ENCODE measurements at places on chromosomes 6 and 20.

- DNase-seq: peak; percentile 39
These were observed 16.5 kb downstream of the SMLR1 start for GRCh38 chr6:130843575-130844320.

DNA sequence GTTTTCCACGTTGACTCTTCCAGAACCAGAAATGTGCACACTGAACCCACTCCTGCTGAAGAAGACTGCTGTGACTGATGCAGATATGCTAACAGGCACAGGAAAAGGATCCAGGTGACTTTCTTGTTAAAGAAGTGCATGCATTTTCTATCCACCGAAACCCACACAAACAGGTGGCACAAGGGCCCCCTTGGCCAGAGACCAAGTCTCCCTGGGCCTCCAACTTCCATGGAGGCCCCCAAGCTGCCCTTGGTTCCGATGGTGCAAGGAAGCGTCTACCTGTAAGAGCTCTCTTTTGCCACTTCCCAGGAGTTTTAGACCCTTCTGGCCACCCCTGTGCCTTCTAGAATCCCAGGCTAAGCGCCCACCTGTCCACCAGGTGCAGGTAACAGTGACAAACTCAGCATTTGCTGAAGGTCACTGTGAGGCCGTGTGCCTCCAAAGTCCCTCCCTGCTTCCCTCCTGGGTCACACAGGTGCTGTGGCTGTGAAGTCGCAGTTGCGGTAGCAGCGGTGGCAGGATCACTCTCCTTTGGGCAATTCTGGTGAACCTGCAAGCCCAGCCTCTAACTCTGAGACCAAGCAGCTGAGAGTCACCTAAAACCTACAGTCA lies 134.8 kb downstream of the PXDC1 start:
- no peak for DNase-seq

GRCh38 chr20:20212675-20213096 lies 155.2 kb upstream of the INSM1 start:
- DNase-seq: no peak

DNA sequence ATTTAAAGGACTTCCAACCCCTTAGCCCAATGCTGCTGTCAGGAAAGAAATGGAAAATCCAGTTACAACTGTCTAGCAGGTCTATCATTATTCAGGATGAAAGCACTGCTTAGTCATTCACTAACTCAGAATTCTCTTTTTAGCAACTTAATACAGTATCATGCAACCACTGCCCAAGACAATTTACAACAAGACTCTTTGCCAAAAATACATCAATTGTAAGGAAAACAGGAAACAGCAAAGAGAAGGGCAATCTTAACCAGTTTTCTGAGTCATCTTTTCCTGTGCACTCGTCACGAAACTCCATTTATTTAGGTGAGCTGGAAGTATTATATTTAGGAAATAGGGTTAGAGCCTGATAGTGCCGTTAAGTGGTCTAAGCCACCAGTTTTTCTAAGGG lies 1197.7 kb upstream of the CITED2 start:
- peak; percentile 14 for DNase-seq

DNA sequence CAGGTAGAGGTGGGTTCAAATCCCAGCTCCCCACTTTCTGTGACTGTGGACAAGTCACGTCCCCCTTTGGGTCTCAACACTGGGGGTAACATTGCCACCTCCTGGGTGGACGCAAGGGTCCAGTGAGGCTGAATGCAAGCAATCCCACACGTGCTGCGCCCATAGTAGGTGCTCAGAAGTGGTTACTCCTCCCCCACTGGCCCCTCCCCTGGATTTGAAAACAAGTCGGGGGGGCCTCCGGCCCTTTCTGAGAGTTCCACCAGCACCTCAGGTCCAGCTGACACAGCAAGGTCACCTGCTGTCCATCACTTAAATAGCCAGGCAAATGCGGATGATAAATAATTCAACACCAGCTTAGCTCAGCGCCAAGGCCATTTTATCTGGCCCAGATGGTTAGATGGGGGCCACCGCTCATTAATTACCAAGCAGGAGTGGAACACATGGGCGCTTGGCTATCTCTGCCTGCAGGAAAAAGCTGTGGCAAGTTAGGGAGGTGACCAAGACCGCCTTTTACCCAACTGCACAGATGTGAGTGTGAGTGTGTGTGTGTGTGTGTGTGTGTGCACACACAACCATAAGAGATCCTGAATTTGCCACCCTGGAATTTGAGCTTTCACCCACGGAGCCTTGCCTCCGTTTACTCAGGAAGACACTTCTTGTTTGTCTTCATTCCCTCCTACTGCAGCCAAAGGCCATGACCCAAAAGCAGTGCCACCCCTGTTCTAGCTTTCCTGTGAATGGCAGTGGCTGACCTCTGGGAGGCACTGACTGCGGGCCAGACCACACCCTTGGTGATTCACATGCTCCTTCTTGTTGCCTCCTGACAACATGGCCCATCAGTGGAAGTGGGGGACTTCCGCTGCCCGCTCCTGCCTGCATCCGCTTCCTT lies 34.7 kb upstream of the KCNB1 start:
- no peak for DNase-seq

DNA sequence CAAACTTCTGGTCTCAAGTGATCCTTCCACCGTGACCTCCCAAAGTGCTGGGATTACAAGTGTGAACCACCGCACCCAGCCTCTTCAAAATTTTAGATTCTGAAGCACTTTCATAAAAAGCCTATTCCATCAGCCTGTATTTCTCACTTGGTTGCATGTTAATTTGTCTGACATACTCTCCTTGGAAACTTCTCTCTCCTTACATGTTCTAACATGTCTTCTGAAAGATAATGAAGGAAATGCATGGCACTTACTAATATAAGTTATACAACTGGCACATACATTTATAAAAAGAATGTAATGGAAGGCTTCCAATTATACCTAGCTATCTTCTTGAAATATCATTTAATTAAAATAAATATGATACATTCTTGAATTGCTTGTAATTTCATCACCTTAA lies 597.5 kb downstream of the TBC1D32 start:
- DNase-seq: no peak

GRCh38 chr20:13567663-13568062 lies 71.1 kb downstream of the TASP1 start:
- peak; percentile 3 for DNase-seq

DNA sequence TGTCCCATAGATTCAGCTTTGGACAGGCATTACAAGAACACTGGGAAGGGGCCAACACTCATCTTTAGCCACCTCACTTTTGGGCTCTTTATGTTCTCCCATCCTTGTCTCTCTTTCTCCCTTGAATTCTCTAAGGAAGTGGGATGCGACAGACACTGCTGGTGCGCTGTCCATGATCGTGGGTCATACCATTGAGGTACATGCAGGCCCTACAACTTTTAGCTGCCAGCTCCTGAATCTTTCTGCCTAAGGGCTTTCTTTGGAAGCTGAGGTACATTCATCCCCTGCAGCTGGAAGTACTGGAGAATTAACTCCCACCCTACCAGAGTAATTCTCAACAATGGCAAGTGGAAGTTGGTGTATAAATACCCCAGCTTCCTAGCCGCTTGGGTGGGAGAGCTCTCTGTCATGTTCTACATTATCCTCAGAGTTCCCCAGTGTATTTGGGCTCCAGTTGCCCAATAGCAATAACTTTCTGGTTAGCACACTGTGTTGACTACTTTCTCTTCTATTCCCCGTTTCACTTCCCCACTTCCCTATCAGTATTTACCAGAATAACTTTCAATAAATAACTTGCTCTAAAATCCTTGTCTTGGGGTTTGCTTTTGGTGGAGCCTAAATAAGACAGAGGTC lies 309.4 kb upstream of the RNF24 start:
- DNase-seq: peak; percentile 58

DNA sequence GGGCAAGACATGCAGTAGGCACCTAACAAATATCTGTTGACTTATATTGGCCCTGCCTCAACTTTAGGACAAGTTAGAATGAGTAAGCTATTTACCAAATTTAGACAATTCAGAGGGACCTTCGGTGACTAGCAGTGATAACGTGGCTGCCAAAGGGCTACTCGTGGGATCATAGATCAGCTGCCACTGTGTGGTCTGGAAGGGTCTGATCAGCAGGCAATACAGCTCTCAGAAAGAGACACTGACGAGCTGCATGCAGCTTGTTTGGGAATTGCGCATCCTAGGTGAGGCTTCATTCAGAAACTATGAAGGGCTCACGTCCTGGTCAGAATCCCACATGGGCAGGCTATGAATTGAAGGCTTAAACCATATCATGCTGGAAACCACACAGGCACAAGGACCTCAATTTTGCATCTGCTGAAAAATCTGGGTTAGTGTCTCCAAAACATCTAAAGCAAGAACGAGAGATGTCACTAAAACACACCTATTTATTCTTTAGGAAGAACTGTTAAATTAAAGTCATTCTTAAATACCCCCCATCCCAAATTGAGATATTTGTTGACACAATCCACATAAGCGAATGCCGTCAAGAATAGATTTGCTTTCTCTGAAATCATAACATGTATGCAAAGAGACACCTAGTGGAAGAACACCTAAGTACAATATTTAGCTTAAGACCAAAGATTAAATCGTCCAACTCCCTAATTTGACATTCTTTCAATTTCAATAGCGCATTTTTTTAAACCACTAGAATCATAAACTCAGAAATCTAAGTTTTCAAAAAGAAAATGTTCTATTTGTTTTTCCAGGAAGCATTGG lies 79.6 kb downstream of the IPCEF1 start:
- DNase-seq: peak; percentile 80

DNA sequence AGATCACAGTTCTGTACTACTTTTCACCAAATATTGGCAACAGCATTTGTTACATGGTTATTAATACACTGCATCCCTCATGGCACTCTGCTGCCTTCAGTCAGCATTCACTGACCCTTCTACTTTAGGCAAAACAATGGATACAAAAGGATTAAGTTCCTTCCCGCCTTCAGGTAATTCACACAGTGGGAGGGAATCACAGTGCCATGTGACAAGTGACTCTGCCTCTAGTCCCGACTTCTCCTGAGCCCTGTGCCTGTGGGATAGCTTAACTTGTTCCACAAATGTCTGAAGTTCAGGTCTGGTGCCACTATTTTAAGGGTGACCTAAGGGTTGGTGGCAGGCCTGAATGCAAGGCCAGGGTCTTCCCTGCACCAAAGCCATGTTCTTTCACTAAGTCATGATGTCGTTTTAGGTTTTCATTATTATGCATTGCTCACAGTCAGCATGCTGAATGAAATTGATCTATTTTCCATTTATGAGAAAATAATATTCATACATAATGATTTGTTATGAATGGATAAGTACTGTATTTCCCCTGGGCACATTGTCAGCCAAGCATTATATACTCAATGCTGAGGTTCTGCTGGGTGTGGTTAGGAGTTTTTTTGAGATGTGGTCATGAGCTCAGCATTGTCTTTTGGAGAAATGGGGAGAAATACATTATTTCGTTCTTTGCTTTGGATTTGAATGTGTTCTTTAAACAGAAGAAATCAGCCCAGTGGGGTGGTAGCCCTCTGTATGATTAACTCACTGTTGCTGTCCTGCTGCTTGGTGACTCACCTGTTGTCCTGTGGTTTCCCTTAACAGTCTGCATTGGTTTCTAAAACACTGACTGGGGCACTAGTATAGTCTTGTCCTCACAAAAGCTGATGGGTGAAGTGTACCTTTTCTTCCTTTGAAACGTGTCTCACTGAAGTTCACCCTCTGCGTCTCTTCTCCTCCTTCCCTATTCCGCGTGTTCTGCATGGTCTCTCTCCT lies 66.4 kb downstream of the AFDN start:
- no peak for DNase-seq

- DNase-seq: no peak
These were observed 36.0 kb downstream of the KCNK5 start for GRCh38 chr6:39193201-39193791.

DNA sequence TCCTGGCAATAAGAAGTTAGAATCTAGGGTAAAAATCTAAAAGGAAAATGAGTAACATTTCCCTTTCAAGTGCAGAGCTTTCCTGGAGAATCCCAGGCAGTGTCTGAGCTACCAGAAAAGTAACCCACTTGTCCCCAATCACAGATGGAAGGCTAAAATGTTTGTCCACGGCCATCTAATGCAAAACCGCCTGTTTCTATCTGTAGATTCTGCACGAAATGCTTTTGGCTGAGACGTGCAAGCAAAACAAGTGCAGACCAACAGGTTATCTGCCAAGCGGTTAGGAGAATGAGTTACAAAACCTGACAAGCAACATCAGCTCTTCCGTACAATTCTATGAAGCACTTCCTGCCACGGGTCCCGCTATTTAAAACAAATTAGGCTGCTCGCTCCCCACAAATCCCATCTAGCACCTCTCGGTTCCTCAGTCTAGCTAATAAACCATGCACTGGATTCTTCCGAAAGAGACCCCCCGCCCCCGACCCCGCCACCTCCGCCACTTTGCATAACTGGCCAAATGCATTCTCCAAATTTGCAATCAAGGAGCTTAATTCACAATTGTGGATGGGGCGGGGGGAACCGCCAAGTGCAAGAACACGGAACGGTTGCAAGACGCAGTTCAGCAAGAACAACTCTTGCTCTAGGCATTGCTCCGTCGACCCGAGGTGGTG lies 1.4 kb downstream of the ELOVL5 start:
- no peak for DNase-seq

DNA sequence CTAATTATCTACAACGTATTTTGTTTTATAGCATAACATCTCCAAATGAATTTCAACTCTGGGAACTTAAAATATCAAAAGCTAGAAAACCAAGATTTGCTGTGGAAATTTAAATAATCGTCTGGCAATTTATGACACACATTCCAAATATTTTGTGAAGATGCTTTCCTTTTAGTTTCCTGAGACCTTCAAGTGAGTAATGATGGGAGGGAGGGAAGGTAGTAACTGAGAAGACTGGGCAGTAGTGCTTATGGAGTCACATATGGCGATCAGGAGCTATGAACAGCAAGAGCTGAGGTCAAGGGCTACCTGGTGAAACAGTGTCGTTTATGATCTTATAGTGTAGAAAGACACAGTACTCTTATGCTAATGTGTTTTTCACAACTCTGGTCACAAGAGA lies 178.2 kb upstream of the THEMIS start:
- DNase-seq: no peak

DNA sequence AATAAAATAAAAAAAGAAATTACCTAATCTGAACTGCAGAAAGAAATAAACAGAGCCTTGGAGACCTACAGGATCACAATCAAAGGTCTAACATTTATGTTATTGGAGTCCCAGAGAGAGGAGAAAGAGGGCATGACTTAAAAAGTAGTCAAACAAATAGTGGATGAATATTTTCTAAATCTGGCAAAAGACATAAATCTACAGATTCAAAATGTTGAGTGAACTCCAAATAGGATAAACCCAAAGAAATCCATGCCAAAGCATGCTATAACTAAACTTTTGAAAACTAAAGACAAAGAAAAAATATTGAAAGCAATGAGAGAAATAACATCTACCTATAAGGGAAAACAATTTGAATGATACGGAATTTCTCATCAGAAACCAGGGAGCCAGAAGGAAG lies 38.2 kb downstream of the PSMB1 start:
- DNase-seq: no peak

DNA sequence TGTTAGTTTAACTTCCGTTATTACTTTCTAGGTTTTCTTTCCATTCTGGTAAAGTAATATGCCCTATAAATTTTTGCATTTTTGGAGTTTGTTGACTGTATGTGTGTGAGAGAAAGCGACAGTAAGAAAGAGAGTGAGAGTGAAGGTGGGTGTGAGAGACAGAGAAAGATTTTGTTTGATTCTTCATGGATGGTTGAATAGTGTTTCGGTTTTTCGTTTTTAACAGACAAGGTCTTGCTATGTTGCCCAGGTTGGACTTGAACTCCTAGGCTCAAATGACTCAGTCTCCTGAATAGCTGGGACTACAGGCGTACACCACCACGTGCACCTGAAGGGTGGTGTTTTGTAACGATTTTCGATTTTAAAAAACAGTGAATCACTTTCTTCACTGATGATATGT lies 329.1 kb upstream of the RUNX2 start:
- DNase-seq: no peak

- DNase-seq: no peak
These were observed 1.8 kb downstream of the SERPINB6 start for GRCh38 chr6:2969549-2969948.

- peak; percentile 50 for DNase-seq
These were observed 2.0 kb downstream of the SOX4 start for GRCh38 chr6:21595285-21596144.
